NCI-H1930 (cell line): ENCODE measurements at places on chromosomes 13 and 19.
A peak's percentile ranks its signal among the peaks of the same experiment; 100 is the strongest.

- DNase-seq, result no peak
These were observed 83.4 kb downstream of the GPC6 start for GRCh38 chr13:93309886-93310523.

DNA sequence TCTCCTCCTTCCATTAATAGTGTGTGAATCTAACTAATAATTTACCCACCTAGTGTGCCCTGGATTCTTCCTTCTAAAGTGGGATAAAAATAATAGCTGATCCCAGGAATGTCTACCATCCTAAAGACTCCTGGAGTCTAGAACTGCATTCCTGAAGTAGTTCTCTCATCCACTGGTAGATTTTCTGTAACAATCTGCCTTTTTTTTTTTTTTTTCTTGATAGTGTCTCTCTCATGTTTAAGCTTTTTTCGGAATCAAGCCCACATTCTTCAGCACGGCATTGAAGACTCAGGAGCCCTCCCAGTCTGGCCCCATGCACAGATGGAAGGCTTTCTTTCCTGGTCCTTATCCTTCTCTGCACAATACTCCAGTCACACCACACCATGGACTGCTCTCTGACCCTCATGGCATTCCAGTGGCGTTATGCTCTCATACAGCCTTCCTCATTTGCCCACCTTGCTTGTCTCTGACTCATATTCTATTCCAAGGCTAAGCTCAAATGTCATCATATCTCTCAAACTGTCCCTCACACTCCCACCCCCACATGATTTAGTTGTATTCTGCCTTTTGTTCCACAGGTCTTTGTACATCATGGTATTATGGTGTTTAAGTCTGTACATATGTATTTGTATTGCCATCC lies 68.7 kb upstream of the FRY start:
- DNase-seq, result no peak

DNA sequence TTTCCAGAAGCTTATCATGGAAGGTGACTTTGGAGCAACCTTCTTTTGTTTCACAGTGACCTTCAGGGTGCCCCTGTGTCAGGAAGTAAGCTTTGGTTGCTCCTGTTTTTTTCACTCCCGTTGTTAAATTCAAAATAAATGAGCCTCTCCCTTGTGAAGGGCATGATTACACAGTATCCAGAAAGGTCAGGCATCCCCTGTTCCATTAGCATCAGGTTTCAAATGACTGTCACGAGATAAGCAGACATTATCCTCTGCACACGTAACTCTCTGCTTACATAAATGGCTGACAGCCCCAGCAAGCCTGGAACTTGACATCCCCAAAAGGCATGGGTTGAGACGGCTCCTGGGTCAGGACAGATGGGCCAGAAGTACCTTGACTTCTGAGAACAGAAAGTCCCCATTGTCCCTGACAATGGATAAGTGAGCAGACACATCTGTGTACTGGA lies 52.0 kb downstream of the RAB20 start:
- no peak for DNase-seq

- no peak for DNase-seq
These were observed 1.6 kb downstream of the TNFSF9 start for GRCh38 chr19:6532244-6532999.

DNA sequence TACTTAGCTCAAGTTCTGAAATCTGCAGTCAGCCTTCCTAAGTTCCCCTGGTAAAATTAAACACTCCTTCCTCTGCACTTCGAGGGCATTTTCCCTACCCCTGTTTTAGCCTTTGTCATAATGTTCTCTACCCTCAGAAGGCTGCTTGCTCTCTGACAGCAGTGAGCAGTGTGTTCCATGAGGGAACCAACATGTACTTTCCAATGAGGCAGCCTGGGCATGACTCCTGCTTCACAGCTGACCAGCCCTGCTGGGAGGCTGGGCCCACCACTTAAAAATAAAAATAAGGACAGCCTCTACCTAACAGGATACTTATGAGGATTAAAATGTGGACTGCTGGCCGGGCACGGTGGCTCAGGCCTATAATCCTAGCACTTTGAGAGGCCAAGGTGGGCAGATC lies 26.4 kb downstream of the RUBCNL start:
- no peak for DNase-seq

DNA sequence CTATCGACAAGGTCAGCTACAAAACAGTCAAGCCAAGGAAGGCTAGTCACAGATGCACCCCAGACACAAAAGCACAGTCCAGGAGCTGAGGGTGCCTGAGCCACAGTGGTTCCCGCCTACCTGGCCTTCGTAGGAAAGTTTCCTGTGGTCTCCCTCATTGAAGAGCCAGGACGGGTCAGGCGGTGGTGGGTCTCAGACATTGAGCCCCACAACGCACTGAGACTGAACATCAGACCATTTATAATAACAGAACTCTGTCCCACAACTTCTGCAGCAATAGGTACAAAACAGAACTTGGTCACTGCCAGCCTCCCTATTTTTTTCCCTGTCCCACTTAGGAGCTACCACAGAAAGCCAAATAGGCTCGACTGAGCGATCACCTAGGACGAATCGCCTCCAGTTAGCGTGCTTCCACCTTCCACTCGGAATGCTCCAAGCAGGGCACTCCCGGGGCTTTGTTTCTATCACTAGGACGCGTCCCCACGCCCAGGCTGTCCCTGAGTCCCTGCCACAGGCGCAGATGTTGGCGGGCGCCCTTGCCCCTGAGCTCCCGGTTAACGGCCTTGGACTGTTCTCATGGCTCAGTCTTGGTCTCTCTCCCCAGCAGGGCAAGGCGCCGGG lies 640 bp upstream of the ZNF544 start:
- DNase-seq, result peak; percentile 62

DNA sequence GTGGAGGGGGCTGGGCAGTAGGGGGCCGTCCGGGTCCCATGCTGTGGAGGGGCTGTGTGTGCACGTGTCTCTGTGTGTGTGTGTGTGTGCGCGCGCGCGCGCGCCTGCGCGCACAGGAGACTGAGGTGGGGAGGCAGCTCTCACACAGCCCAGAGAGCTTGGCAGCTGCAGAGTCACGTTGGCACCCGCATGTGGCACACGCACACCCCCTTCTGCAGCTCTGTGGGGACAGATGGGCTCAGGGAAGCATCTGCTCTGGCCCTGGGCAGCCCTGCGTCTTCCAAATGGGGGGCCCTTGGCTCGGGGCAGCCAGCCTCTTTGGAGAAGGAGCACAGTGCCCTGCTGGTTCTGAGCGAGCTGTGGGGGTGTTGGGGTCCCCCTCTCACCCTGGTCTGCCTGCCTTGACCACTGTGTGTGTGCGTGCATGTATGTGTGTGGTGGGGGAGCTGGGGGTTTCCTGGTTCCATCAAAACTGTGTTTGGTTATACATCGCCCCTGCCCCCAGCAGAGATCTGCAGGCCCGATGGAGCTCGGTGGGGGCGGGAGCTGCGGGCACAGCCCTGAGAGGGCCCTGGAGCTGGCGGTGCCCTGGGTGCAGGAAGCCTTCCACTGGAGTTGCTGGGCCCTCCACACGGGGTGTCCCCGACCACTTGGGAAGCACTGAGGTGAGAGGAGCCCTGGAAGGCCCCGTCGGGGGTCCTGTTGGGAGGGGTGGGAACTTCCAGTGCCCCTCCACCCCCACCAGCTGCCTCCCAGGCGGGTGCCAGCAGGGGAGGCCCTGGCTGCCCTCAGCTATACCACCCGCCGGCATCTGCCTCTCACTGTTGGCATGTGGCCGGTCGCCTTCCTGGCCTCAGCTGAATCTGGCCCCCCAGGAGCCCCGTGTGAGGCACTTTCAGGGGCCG lies 67.1 kb downstream of the KDM4B start:
- no peak for DNase-seq

- no peak for DNase-seq
These were observed 297.9 kb downstream of the DCT start for GRCh38 chr13:94181461-94182107.

- no peak for DNase-seq
These were observed 216.0 kb upstream of the SLITRK1 start for GRCh38 chr13:84098273-84098672.

DNA sequence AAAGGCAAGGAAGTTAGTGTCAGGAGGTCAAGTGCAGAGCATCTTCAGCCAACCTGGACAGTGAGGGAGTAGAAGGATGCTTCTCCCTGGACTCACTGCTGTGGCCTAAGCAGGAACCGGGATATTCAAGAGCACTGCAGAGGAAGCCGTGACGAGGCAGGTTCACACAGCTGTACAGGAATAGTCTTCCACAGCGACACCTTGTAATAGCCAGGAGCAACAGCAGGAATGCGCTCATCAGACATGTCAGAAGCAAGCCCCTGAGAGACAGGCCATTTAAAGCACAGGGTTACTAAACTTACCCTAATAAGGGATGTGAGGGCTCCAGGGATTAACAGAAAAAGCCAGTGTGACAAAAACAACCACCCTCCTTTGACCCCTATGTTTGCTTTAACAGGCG lies 3.5 kb upstream of the MED26 start:
- DNase-seq, result no peak

DNA sequence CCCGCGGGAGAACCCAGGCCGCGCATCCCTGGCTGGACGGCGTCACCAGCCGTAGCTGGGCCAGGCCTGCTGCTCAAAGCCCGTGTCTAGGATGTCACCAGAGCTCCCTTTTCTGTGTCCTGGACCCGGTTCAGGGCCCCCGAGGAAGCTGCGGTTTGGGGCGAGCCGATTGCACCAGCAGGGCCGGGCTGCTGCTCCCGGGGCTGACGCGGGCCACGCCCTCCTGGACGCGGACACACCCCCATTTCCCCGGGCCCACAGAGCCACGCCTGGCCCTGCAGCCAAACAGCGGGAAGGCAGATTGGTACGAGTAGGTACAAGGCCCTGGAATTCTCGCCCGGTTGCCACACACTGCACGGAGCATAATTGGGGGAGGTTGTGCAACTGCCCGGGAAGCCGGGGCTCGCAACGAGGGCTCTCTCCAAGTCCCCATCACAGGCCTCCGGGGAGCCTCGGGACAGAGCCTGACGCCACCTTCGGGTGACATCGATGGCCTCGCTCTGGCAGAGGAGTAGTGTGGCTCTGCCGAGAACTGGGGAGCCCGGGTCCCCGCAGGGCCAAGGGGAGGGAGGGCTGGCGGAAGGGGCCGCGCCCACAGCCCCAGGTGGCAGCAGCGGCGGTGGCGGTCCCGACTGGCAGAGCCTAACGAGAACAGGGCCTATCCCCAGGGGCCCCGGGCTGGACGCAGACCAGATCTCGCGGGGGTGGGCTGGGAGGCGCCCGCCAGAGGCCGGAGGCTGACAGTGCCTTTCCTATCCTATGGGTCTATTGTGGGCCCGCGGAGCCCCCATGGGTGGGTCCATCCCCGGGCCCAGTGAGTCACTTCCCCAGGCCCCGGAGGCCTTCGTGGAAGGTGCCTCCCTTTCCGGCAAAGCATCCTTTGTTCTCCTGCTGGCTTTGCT lies 23.5 kb downstream of the KCTD15 start:
- peak; percentile 20 for DNase-seq
